ENCODE measurements at places on chromosomes 3 and 15.

GRCh38 chr3:190076601-190077394, 43.9 kb downstream of the P3H2 start:
- DNase-seq = no peak

DNA sequence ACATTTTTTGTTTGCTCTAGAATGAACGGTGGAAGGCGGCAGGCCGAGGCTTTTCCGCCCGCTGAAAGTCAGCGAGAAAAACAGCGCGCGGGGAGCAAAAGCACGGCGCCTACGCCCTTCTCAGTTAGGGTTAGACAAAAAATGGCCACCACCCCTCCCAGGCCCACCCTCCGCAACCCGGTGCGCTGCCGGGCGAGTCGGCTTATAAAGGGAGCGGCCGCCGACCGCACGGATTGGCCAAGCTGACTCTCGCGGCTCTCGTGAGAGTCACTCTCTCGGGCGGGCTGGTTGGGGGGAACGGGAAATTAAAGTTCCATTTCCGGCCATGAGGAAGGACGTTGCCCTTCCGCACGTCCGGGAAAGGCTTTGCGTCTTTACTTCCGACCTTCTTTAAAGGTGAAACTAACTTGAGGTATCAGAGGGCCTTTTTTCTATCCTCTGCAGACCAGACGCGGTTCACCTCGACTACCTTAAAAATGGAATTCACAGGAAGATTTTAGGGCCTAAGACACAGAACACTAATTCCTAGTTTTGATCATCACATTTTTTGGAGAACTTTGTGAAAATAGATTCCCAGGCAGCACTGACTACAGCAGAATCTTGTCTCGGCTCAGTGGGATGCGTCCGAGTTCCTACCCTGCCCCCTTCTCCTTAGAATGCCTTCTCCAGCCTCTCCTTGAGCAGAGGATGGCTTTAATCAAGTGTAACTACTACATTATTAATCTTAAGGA, at the start of gene TERC:
TSS of gene TERC (minus strand) at position 179 of the 731 bp plus-strand sequence.
- peak; percentile 92 for DNase-seq

GRCh38 chr3:30795176-30795575, 99.3 kb downstream of the GADL1 start:
- DNase-seq = no peak

- DNase-seq = peak; percentile 20
Observed at GRCh38 chr3:113534365-113534764, 2.0 kb downstream of the SIDT1 start.

DNA sequence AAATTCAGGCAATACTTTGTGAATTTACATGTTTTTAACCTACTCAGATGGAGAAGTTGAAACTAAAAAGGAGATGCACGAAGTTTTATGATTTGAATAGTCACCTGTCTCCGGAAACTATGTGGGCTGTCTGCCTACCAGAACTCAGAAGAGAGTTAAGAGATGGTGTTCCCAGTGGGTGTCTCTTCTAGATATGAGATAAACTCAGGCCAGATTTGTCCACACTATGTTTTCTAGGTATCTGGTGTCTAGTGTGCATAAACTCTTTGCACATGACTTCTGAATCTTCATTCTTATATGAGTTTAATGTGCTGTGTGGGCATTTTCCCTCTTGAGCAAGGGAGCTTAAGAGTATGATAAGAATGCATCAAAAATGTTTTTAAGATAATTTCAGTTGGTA, 222.8 kb downstream of the FOXP1 start:
- peak; percentile 48 for DNase-seq

GRCh38 chr3:160226026-160226907, 1.0 kb downstream of the C3orf80 start:
- DNase-seq = no peak

GRCh38 chr3:41688595-41689380, 273.1 kb downstream of the ULK4 start:
- DNase-seq = no peak

DNA sequence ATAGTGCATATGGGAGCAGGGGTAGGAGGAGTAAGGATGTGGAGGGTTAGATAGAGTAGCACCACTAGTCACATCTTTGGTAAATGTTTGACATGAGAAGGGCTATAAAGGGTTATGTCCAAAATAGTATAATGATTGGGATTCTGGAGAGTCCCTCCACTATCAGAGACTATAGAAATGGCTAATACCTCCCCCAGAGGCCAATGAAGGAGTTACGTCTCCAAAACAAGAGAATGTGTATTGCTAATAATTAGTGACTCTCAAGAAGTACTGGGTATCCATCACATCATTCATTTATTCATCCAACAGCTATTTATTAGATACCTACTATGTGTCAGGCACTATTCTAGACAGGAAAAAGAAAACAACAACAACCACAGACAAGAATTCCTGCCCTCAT, 203.7 kb upstream of the UMPS start:
- no peak for DNase-seq

- DNase-seq = no peak
Observed at GRCh38 chr15:78090422-78091063, 1.8 kb upstream of the SH2D7 start.

DNA sequence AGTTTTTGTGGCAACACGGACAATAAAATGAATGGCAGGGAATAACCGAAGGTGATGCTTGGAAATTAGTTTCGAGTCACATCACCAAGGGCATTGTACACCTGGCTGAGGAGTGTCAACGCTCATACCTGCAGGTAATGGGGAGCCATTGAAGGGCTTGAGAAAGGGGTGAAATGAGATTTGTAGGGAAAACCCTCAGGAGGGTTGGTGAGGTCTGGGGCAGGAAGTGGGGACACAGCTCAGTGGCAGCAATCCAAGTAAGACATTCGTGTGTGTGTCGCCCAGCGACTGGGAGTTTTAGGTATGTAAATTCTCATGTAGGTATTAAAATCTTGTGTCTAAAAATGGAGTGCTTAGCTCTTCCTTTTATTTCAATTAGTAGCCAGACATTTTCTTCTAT, 14.3 kb downstream of the PARP14 start:
- no peak for DNase-seq

DNA sequence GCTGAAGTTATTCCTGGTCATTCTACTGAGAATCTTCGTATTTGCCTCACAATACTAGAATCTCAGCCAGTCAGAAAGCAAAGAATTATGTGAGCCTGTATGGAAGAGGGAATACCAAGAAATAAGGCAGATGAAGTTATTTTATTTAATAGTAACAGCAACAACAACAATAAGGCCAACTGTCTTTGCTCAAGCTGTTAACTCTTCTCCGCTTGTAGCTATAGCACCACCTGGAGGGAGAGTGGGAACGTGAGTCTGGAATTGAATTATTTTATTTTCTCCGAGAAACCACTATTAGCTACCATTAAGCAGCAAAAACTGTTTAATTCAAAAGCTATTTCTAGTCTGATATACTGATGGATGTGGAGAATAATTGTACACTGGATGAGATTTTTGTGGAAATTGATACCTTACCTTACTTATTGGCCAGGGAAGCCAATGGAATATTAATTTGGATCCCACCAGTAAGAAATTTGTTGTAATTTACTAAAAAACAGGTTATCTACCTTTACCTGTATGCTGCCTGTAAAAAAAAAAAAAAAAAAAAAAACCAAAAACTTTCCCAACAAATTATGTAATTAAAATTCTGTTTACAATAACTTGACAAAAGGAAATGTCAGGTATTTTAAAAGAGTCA, 50.1 kb downstream of the CALML4 start:
- peak; percentile 32 for DNase-seq

GRCh38 chr3:120528163-120528562, 68.0 kb upstream of the NDUFB4 start:
- no peak for DNase-seq

- DNase-seq = no peak
Observed at GRCh38 chr3:172009803-172010202, 29.6 kb upstream of the FNDC3B start.

GRCh38 chr3:128289534-128289933, 136.3 kb downstream of the EEFSEC start:
- DNase-seq = no peak

- no peak for DNase-seq
Observed at GRCh38 chr3:58518291-58518789, 18.6 kb downstream of the ACOX2 start.

GRCh38 chr3:106533093-106533787, 664.4 kb upstream of the CBLB start:
- DNase-seq = no peak

DNA sequence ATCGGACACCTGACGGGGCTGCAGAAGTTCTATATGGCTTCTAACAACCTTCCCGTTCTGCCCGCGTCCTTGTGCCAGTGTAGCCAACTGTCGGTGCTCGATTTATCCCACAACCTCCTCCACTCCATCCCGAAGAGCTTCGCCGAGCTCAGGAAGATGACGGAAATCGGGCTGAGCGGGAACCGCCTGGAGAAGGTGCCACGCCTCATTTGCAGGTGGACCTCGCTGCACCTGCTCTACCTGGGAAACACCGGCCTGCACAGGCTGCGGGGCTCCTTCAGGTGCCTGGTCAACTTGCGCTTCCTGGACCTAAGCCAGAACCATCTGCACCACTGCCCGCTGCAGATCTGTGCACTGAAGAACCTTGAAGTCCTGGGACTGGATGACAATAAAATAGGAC, 9.8 kb upstream of the LRRC34 start:
- no peak for DNase-seq

DNA sequence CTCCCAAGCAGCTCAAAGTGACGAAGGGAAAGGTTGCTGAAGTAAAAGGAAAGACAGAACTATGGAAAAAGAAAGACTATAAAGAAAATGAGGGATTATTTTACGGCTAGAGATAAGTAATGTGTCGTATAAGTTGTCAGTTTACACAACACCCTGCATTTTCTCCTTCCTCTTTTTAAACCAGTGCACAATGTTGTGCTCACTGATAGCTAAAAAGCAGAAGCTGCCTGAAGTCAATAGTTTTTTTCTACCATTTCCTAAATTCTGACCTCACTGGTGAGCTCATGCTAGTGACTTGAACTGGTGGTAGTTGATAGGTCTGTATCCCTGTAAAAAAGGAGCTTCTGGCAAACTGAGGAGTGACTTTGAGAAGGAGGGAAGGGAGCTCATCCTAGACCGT, 368.6 kb upstream of the GBE1 start:
- no peak for DNase-seq

- DNase-seq = no peak
Observed at GRCh38 chr3:38574411-38575278, 74.8 kb downstream of the SCN5A start.

DNA sequence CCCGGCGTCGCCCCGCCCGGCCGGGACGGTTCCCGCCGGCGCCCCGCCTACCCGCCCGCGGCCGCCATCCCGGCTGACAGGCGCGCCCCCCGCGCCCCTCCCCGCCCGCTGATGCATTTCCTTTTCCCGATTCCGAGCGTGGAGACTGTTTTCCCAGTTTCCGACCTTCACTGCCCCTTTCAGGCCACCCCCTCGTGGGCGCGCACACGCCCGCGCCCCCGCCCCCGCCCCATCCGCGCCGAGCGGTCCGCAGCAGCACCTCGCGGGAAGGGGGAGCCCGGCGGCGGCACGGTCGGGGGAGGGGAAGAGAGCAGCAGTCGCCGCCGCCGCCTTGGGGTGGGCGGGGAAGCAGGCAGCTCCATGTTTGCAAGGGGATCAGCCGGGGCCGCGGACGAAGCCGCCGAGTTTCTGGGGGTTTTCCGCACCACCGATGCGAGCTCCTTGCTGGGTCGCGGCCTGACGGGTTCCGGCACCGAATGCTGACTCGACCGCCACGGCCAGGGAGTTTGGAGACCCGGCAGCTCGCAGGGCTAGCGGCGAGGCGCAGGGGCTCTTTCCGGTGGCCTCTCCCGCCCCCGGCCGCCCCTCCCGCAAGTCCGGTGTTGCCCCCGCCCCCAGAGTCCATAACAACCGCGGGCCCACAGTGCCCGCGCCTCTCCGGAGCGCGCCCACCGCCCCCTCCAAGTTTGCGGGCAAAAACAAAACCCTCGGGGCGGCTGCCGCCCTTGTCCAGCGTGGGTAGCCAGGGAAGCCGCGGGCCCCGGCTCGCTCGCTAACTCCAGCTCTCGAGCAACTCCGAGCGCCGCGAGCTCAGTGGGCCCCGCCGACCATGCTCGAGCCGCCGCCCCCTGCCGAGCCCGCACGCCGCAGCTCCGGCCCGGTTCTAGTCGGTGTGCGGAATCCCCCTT, 3.2 kb upstream of the SIN3A start:
- DNase-seq = peak; percentile 87

- no peak for DNase-seq
Observed at GRCh38 chr3:110341047-110341446, 730.6 kb upstream of the NECTIN3 start.

DNA sequence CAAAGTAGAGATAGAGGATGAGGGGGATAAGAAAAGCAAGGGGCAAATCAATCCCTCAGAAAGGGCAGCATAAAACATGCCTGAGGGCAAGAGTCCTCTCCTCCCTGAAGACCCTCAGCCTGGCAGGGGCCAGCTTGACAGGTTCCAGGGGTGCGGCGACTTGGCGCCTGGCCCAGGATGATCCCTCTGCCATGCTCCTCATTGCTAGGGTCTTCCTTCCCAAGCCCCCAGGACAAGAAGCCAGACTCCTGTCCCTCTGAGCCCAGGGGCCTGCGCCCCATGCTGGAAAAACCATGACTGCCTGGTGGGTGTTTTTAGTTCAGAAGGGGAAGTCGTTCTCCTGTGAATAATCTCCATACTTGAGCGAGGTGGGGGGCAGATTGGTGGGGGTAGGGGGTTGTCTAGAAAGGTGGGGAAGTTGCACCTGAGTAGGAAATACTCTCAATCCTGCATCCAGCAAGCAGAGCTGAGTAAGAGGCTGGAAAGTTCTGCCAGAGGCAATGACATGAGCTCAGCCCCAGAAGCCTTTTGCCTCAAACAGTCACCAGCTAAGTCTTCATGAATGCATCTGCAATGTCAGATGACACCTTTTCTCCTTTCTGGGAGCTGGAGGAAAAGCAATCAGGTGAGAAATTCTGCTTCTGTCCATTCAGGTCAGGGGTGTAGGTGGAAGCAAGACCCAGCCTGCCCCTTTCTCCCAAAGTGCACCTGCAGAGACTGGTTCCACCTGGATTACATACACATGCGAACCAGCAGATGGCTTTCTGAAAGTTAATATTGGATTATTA, 18.3 kb downstream of the SLC12A8 start:
- DNase-seq = no peak

DNA sequence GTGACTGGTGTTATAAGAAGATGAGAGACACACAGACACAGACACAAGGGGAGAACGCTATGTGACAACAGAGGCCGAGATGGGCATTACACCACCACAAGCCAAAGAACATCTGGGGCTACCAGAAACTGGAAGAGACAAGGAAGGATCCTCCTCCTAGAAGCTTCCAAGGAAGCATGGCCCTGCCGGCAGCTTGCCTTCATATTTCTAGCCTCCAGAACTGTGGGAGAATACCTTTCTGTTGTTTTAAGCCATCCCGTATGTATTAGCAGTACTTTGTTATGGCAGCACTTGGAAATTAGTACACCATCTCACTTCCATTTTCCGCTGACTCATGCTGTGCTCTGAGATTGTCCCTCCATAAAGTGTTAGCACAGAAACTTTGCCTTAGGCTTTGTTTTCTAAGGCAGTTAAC, 38.7 kb upstream of the CA12 start:
- no peak for DNase-seq

- no peak for DNase-seq
Observed at GRCh38 chr15:52362497-52362896, 66.9 kb upstream of the MYO5C start.

DNA sequence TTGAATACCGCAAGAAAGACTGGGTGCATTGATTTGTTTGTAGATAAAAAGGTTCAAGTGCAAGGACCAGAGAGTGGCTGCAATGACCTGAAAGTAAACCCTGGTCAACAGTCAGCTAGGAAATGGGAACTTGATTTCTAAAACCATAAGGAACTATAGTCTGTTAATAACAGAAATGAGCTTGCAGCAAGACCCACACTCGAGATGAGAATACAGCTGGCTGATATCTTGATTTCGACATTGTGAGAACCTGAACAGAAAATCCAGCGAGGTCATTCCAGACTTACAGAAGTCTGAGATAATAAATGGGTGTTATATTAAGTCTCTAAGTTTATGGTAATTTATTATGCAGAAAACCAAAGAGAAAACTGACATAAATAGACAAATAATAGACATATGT, 177.3 kb downstream of the NFKBIZ start:
- no peak for DNase-seq
